Upper lobe of left lung (tissue), 6 donors: ENCODE measurements at places on chromosomes 4 and X. TPM values are rescaled to one million over a fixed set of nuclear protein-coding genes. Genes with fewer than 3 reads are reported as not detected.

GRCh38 chr4:164501074-164501473, 252.9 kb upstream of the SMIM31 start:
- no peak for DNase-seq

- no peak for DNase-seq
Observed at GRCh38 chrX:82534086-82534597, 973.9 kb upstream of the POU3F4 start.

DNA sequence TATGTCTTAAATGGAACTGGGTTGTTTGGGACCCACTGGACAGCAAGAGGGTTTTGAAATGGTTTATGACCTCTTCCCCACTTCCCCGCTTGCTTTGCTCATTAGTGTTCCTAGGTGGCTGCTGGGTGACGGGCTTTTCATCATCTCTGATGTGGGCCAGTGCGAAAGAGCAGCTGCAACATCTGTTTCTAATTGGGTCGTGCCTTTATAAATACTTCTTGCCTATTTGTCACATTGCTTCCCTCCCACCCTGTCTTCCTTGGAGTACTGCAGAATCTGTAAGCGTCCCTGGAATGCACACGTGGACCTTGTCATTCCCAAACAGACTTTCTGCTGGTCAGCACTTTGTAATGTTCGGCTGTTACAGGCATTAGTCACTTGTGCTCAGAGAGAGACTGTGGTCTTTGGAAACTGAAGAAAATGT, 35.2 kb downstream of the SEPTIN11 start:
- DNase-seq: peak; percentile 23

GRCh38 chr4:44494810-44495701, 46.4 kb upstream of the KCTD8 start:
- no peak for DNase-seq

DNA sequence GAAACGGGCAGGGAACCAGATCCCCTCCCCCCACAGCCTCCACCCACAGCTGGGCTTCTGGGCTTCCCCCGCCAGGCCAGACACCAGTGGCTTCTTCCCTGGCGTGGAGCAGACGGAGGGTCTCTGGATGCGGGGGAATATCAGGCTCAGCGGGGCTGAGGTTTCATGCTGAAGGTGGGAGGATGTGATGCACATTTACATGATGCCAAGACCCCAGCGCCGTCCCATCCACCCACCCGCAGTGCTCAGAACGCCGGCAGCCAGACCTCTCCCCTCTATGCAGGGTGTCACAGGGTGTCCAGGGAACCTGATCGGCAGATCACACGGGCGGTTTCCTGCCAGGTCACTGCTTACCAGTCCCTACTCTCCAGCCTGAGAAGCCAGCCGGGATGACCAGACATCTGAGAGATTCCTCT, 12.8 kb upstream of the TNIP2 start:
- DNase-seq: no peak

GRCh38 chr4:156889616-156890594, 81.7 kb downstream of the PDGFC start:
- no peak for DNase-seq

DNA sequence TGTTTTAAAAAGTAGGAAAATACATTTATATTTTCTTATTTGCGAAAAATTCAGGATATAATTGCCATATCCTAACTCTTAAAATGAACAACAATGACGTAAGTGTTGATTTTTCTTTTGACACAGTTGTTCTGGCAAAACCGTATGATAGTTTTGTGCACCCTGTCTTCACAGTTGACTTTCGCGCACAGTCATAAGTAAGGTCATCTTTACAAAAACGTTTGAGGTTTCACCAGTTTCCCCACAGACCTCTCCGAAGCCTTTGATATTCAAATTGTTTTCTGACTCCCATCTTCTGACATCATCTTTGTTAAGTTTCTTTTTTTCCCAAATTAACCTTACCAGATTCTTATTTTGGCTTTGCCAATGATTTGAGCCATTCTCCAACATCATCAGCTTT, 48.1 kb upstream of the ATXN3L start:
- DNase-seq: no peak

DNA sequence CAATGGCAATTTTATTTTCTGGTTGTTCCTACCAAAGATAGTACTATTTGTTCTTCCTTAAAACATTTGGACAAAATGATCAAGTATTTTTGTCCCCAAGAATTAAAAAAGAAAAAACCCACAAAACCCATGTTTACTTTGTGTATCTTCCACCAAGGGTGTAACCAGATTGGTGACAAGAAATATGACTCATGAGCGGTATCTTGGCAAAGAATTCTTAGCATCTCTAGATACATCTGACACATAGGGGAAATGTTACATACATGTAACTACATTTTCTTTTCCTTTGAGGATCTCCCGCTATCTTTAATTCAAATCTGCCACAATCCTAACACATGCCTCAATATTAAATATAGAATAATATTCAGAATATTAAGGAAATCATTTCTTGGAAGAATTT, 78.7 kb downstream of the WDFY3 start:
- no peak for DNase-seq

GRCh38 chrX:72270316-72270866, 6.7 kb downstream of the RPS4X start:
- no peak for DNase-seq

GRCh38 chr4:3766785-3767569, 792 bp downstream of the ADRA2C start:
- no peak for DNase-seq

DNA sequence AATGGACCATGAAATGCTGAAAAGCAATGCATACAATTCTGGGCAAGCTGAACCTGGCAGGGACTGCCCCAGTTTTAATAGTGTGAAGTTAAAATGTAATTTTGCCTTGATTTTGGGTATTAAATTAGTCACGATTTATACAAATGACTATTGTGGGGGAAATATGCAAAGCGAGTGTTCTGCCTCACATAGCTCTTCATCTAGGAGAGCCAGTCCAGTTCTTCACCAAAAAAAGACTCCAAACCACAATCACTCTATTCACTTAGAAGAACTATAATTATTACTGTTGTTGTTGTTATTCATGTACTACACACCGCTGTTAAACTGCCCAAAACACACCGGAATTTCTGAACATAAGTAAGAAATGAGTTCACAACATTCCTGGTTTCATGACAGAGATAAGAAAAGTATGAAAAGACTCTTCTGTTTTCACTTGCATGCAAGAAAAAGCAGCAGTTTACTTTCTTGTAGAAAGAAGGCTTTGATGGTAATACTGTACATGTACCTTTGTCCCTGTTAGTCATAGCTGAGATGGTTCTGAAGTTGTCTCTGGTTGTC, 101.9 kb downstream of the QRFPR start:
- no peak for DNase-seq

- no peak for DNase-seq
Observed at GRCh38 chr4:81019006-81019405, 11.5 kb upstream of the BMP3 start.

GRCh38 chrX:132742246-132742645, 216.2 kb downstream of the HS6ST2 start:
- DNase-seq: no peak

GRCh38 chr4:159134429-159134828, 31.6 kb downstream of the RAPGEF2 start:
- DNase-seq: no peak

- DNase-seq: no peak
Observed at GRCh38 chr4:85244638-85245037, 230.3 kb upstream of the ARHGAP24 start.

DNA sequence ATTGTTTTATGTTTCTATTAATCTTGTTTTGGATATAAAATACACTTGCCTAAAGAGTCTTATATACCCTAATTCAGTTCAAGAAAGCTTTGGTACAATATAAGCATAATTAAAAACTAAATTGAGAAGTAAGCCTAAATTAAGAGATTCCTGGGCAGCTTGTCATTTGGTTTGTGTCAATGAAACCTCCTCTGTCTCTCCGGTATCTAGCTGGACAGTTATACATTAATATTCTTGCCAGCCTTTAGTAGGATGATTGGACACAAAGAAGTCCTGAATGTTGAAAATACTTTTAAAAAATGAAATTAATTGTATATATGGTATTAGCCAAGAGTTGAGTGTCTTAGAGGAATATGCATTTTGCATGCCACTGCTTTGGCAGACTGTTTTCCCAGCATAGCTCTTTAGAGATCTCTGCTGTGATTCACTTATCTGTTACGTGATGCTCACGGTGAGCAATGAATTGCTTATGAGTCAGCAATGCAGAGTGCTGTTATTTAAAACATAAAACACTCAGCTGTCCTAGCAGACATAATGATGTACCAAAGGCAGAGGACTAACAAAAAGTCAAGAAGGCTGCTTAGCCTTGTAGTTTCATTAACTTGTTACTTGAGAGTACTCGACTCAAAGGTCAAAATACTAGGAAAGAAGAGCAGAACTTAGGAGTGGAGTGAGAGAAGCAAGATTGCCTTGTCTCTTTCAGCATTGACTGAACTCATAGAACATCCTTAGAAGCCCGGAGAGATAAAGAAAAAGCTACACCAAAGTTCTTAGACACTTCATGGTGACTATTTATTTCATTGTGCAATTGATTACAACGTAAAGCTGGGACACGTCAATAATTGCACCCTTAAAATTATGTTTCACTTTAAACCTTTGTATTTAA, 1296.1 kb upstream of the PCDH7 start:
- DNase-seq: no peak

DNA sequence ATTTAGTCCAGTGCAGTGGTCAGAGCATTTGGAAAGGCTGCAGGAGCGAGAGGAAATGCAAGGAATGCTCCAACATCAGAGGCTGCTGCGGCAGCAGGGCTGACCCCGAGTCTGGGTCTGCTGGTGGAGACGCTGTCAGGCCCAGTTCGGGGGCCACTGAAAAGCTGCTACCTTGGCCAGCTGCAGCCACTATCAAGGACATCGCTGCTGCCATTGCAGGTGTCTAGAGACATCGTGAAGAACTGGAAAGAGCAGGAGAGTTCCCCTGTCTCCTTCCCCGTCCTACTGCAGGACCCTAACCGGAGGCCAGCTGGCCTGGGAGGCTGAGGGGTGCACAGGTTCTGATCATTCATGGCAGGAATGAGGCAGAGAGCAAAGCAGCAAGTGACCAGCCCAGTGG, 29.5 kb upstream of the GPR78 start:
- peak; percentile 34 for DNase-seq

DNA sequence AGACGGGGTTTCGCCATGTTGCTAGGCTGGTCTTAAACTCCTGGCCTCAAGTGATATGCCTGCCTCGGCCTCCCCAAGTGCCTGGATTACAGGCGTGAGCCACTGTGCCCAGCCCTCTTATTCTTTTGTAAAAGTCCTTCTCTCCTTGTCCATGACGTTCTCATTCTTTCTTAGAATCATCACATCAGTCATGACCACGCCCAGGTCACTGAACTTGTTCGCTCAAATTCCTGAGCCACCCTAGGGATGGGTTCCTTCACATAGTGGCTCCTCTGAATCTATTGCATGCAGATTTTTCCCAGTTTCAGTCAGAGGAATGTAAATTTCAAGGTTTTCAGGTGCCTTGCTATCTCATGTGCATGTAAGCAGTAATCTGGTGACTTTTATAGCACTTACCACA, 15.7 kb downstream of the JADE1 start:
- no peak for DNase-seq

GRCh38 chr4:30605616-30606190, 114.5 kb upstream of the PCDH7 start:
- no peak for DNase-seq

- no peak for DNase-seq
Observed at GRCh38 chr4:130393642-130394041, 1297.7 kb downstream of the C4orf33 start.

The NXF2 gene
- total RNA-seq: not detected

The GABRQ gene
- total RNA-seq: not detected

DNA sequence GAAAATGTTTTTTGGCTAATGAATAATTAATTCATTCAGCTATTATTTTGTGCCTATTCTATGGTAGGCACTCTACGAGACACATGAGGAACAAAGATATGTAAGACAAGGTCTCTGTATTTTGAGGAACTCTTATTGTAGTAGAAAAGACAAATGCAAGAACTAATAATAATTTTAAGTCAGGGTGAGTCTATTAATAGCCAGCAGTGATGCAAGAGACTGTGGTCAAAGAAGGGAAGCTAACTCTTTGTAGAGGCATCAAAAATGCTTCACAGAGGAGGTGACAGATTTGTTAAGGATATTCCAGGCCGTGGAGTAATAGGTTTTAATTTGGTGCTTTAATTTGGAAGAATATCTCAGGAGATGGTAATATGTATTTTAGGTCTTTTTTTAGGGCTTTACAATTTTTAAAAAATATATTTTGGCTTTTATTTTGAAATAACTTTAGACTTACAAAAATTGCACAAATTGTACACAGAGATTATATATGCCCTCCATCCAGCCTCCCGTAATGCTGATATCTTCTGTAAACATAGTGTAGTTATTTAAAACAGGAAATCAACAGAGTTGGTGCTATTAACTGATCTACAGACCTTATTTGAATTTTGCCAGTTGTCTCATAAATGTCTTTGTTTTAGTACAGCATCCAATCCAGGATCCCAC, 48.1 kb downstream of the DCLK2 start:
- no peak for DNase-seq

The MGARP gene
- not detected for total RNA-seq

The RPS6KA6 gene
- 1.0 TPM for total RNA-seq

The CNKSR2 gene
- total RNA-seq: 14.5 TPM
